ENCODE measurements at places on chromosomes 7 and 10. TPM values are rescaled to one million over a fixed set of nuclear protein-coding genes. Genes with fewer than 3 reads are reported as not detected.

DNA sequence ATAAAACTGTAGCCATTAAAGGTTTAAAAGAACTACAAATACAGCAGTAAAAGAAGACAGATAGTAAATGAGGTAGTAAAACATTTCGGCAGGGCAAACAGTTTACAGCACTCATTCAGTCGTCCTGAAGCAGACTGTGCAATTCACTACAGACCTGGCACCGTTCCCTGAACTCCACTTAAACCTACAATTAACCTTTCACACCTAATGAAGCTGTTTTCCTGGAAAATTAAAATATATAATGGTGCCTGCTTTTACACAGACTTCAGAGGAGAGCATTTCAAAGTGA is 335.3 kb downstream of the GFRA1 start:
- no peak overlapping the region for H3K27ac ChIP-seq
- no peaks in the 10 kb centered on the region for H3K27me3 ChIP-seq
- no peak for DNase-seq
- no peaks in the 10 kb centered on the region for H3K36me3 ChIP-seq
- no peak overlapping the region for H3K4me3 ChIP-seq
- H3K4me1 ChIP-seq = no peaks in the 10 kb centered on the region

DNA sequence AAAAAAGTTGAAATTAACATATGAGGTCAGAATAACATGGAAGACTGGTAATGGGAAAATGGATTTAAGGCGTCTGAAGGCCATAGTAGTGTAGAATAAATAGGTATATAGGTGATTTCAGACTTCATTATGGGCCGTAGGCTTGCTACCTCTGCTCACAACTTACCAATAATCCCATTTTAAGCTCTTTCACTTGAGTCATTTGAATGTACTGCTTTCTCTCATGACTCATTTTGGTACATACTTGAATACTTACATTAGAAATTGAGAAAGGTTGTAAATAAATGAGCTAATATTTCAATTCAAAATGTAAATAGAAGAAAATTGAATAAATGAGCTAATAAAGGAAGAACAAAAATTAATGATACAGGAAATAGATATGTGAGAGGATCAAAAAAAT is 42.2 kb upstream of the NEUROD6 start:
- DNase-seq = no peak
- H3K36me3 ChIP-seq = no peaks in the 10 kb centered on the region
- no peaks in the 10 kb centered on the region for H3K4me1 ChIP-seq
- no peaks in the 10 kb centered on the region for H3K27me3 ChIP-seq

DNA sequence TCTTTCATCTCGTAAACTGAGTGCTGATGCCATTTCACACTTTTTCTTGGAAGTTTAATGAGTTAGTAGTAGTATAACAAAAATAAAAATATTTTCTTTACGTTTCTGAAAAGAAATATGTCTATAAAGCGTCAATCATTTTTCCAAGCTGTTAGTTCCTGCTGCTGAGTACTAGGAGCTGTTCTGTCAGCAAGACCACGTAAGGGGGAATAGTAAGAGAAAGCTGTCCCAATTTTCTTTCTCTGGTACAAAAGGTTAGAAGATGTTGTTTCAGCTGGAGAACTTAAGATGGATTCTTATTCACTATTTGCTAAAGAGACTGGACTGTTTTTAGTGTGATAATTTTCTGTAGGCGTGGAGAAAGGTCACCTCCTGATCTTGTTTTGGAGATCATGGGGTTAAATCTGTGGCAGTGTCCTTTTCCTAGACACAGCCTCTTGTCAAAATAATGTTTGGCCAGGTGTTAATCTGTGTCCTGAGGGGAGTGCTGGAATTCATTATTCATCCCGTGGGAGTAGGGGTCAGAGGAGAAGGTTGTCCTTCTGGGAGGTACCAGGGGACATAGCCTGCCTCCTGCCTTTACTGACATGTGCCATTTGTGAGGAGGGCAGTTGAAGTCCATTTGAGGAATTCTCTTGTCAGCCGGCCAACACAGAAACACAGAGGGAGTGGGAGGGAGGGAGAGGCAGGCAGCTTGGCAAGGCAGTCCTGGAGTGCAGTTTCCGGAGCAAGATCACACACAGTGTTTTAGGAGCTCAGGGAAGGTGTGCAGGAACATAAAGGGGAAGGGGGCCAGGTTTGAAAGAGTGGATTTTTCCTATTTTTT is 368.7 kb downstream of the AUTS2 start:
- peak; percentile 1 for DNase-seq
- H3K4me3 ChIP-seq = no peak overlapping the region
- no peak overlapping the region for H3K27ac ChIP-seq
- H3K36me3 ChIP-seq = no peaks in the 10 kb centered on the region

DNA sequence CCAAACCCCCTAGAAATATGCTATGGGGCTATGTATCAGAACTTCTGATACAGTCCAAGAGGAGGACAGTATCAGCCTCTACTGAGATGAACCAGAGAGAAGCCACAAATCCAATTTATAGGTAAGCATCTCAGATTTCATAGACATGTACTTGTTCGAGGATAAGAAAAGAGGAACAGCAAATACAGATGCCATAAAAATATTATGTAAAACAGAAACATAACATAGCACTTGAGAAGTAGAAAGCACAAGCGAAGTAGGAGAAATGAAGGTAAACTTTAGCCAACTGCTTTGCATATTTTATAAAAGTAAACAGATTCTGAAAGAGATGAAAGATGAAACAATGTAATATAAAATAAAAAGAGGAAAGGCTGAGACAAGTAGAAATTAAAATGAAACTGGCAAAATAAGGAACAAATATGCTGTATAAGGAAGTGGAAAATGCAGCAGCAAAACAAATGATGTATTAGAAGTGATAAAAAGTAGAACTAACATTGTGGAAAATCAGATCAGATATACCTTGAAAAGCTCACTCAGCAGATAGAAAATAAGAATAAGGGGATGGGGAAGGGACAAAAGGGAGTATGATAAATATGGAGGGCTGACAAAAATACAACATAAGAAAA is 135.1 kb downstream of the SKAP2 start:
- no peak overlapping the region for H3K27ac ChIP-seq
- H3K4me3 ChIP-seq = no peak overlapping the region
- H3K36me3 ChIP-seq = no peaks in the 10 kb centered on the region
- DNase-seq = no peak
- no peaks in the 10 kb centered on the region for H3K27me3 ChIP-seq

- H3K4me1 ChIP-seq = peaks cover 7% of the 10 kb centered on the region
- H3K36me3 ChIP-seq = no peaks in the 10 kb centered on the region
- peaks cover 24% of the 10 kb centered on the region for H3K27me3 ChIP-seq
- DNase-seq = peak; percentile 29
Observed at GRCh38 chr7:155377838-155378579, 79.9 kb upstream of the EN2 start.

DNA sequence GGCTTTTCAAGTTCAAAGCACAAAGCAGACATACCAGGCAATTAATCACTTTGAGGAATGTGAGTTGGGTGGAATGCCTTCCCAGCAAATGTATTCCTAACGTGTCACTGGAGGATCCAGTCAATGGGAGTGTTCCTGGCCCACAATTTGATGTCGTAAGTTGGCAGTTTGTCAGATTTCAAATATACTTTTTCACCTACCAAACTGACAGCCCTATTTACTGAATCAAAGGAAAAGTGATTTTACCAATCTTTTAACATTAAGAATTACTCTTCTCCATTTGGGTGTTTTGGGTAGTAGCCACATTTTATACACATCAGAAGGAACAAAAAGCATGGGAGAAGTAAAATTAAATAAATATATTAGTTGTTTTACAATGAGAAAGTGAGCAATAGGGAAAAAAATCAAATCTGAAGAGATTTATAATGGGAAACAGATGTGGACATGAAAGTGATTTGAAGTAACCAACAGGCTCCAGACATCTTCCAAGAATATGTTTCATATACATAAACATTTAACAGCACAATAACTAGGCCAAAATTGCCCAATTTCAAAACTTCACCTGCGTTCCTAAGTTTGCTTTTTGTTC is 222.9 kb downstream of the MTERF1 start:
- H3K4me3 ChIP-seq = no peak overlapping the region
- H3K4me1 ChIP-seq = no peaks in the 10 kb centered on the region
- no peak overlapping the region for H3K27ac ChIP-seq
- no peaks in the 10 kb centered on the region for H3K36me3 ChIP-seq

DNA sequence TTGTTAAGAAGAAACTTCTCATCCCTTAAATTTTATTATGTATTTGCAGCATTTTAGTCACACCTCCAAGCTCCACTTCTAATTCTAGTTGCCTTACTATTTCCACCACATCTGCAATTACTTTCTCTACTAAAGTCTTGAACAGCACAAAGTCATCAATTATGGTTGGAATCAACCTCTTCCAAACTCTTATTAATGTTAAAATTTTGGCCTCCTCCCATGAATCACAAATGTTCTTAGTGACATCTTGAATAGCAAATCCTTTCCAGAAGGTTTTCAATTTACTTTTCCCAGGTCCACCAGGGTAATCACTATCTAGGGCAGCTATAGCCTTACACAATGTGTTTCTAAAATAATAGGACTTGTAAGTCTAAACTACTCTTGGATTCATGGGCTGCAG is 126.3 kb upstream of the POM121L12 start:
- no peaks in the 10 kb centered on the region for H3K36me3 ChIP-seq
- H3K4me3 ChIP-seq = no peak overlapping the region
- no peaks in the 10 kb centered on the region for H3K27me3 ChIP-seq
- H3K27ac ChIP-seq = no peak overlapping the region
- no peaks in the 10 kb centered on the region for H3K4me1 ChIP-seq

GRCh38 chr10:78331391-78331922 is 297.8 kb downstream of the RPS24 start:
- no peak overlapping the region for H3K4me3 ChIP-seq
- DNase-seq = no peak
- H3K27me3 ChIP-seq = no peaks in the 10 kb centered on the region
- no peak overlapping the region for H3K27ac ChIP-seq
- H3K36me3 ChIP-seq = no peaks in the 10 kb centered on the region

- H3K4me3 ChIP-seq = no peak overlapping the region
- H3K27ac ChIP-seq = peak overlapping the region; percentile 8
- H3K27me3 ChIP-seq = no peaks in the 10 kb centered on the region
- H3K4me1 ChIP-seq = peaks cover 20% of the 10 kb centered on the region
- H3K36me3 ChIP-seq = no peaks in the 10 kb centered on the region
Observed at GRCh38 chr10:32954545-32955298, 3.3 kb downstream of the ITGB1 start.

DNA sequence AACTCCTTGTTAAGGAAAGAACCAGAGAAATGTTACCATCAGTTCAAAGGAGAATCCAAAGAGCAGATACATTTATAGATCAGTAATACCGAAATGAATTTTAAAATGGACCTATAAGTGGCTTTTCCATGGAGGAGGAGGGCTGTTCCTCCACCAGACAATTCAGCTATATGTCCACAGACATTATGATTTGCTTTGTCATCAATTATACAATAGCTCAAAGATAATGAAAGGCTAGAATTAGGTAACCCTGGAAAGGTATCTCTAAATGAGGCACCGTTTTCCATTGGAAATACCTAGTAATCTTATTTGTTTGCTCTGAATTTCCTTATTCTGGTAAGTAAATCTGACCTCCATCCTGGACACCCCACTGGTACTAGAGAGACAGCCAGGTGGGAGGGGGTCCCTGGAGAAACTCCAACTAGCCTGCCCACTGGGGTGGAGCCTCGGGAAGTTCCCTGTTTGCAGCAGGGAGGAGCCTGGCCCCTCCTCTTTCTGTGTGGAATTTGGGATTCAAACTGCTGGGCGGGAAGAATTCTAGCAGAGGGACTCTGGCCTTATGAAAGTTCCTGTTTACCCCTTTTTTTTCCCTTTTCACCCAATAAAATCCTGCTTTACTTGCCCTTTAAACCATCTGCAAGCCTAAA is 218.0 kb downstream of the PHF14 start:
- no peaks in the 10 kb centered on the region for H3K36me3 ChIP-seq
- no peaks in the 10 kb centered on the region for H3K4me1 ChIP-seq
- H3K27me3 ChIP-seq = no peaks in the 10 kb centered on the region
- H3K4me3 ChIP-seq = no peak overlapping the region
- no peak overlapping the region for H3K27ac ChIP-seq

GRCh38 chr7:21543528-21544302 is 876 bp downstream of the DNAH11 start:
- peak; percentile 10 for DNase-seq
- H3K36me3 ChIP-seq = no peaks in the 10 kb centered on the region
- peaks cover 53% of the 10 kb centered on the region for H3K27me3 ChIP-seq

GRCh38 chr7:7761974-7762779 is 43.8 kb upstream of the RPA3 start:
- no peaks in the 10 kb centered on the region for H3K27me3 ChIP-seq
- DNase-seq = peak; percentile 82
- peak overlapping the region; percentile 66 for H3K27ac ChIP-seq

GRCh38 chr7:22356701-22357310 is at the start of gene RAPGEF5:
TSS of gene RAPGEF5 (minus strand) at chr7:22357154. CDS start at chr7:22357060, 94 bp downstream.
- H3K27ac ChIP-seq = peak within 1 kb of the TSS; percentile 80
- peak within 1 kb of the TSS; percentile 68 for H3K4me3 ChIP-seq
- no peaks in the 10 kb centered on the region for H3K36me3 ChIP-seq
- H3K27me3 ChIP-seq = peaks cover 7% of the 10 kb centered on the region
- DNase-seq = peak; percentile 83

DNA sequence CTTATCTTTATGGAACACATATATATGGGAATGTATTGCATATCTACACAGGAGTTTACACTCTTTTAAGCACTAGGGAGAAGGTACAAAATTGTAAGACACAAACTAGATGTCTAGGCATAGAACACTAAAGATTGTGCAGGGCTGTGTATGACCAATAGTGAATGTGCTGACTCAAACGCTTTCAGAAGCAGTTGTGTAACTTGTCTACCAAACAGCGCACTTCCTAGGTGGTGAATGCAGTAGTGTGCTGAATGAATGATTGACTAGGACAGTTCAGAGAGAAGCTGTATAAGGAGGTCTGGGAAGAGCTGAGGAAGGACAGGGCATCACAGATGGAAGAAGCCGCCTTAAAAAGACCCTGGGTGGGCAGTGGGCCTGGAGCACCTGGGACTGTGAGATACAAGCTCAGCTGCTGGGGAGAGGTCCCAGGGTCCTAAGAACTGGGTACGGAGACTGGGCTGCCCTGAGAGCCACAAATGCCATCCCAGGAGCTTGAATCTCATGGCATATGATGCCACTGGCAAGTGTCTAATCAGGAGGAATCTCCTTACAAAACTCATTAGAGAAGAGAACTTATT is 14.2 kb downstream of the CLRN3 start:
- peaks cover 6% of the 10 kb centered on the region for H3K4me1 ChIP-seq
- no peak overlapping the region for H3K27ac ChIP-seq
- DNase-seq = peak; percentile 59

- no peak overlapping the region for H3K27ac ChIP-seq
- H3K27me3 ChIP-seq = no peaks in the 10 kb centered on the region
- no peaks in the 10 kb centered on the region for H3K36me3 ChIP-seq
- no peak for DNase-seq
- no peak overlapping the region for H3K4me3 ChIP-seq
Observed at GRCh38 chr10:2897619-2898508, 169.5 kb upstream of the PFKP start.

- no peaks in the 10 kb centered on the region for H3K4me1 ChIP-seq
- no peaks in the 10 kb centered on the region for H3K27me3 ChIP-seq
- DNase-seq = peak; percentile 46
- peaks cover 82% of the 10 kb centered on the region for H3K36me3 ChIP-seq
- no peak overlapping the region for H3K4me3 ChIP-seq
Observed at GRCh38 chr7:6160191-6160623, 112.2 kb downstream of the CYTH3 start.

Gene HOXA13
- polyA plus RNA-seq = not detected

Gene SLC39A12
- 0.01 TPM for polyA plus RNA-seq

Gene LRRD1
- polyA plus RNA-seq = not detected

Gene UPK3BL1
- 31.9 TPM for polyA plus RNA-seq
